ENCODE measurements at places on chromosomes 2 and 18.

- no peak for DNase-seq
Measured at GRCh38 chr2:221492636-221493035, 79.5 kb downstream of the EPHA4 start.

DNA sequence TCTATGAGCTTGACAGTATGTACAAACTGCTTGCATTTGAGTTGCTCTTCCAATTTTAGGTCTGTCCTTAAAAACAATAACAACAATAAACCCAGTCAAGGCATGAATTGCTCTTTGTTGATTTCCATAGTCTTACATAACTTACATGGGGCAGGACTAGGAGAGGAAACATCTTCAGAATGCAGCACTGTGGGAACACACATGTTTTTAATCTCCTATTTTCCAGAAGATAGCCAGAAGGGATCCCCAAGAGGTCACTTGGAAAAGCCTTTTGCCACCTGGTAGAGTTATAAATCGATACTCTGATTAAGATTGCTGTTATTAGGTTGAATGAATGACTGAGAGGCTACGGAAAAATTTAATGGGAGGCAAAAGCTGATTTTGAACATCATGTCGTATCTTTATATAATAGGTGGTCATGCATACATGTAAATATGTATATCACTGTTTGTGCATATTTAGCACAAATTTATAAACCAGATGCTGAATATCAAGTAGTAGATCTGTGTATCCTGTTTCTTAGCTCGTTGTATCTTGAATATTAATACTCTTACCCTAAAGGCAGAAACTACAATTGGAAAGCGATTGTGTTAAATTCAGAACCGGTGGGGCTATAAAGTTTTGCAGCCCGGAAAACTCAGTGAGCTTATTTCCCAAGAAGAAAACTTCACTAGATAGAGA lies 479.4 kb upstream of the TCF4 start:
- no peak for DNase-seq

- no peak for DNase-seq
Measured at GRCh38 chr2:69716555-69717120, 25.3 kb upstream of the ANXA4 start.

DNA sequence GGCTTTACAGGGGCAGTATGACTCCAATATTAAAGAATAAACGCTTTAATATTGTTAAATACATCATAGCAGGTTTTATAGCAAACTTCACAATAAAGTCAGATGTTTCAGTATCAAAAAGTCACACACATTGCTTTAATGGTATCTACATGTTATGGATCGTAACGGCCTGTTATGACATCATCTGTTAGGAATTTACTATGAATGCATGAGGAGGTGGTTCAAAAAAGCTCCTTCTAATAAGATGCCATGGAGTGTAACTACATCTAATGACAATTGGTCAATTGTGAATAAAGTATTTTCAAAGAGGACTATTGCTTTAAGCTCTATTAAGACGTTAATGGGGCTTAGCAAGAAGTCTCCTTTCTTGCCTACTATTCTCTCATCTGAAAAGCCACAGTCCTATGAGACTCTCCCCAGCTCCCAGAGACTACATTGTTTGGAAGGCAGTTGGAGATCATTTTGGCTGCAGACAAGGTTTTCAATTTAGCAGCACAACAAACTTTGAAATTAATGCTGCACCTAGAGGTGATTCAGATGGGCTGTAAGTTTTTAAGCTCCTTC lies 300.7 kb upstream of the MEIS1 start:
- no peak for DNase-seq

DNA sequence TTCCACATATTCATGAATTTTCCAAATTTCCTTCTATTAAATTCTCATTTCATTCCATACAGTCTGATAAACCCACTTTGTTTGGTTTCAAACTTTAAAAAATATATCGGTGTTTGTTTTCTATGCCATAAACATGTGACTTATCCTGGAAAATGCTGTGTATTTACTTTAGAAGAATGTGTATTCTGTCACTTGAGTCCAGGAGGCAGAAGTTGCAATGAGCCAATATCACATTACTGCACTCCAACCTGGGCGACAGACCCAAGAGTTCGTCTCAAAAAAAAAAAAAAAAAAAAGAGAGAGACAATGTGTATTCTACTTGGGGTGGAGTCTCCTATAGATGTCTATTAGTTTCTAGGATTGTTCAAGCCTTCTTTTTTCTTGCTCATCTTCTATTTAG lies 31.8 kb downstream of the MBD5 start:
- DNase-seq = no peak

DNA sequence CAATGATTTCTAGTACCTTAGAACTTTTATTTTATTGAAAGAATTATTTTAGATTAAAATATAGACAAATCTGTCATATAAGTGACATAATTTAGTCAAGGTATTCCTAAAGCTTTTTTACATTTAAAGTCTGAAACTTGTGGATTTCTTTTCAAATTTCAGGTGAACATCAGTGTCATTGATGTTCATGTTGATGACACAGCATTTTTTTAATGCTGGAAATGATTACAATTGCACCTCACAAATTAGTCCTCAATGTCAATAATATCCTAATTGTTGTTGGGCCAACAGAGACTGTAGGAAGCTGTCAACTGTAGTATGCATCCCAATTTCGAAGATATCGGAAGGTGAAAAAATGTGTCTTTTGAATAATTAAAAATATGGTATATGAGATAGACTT lies 214.4 kb upstream of the ARL4C start:
- DNase-seq = no peak

- peak; percentile 6 for DNase-seq
Measured at GRCh38 chr18:69636529-69637301, 236.0 kb downstream of the DOK6 start.

GRCh38 chr2:127721311-127721977 lies 20.1 kb downstream of the SFT2D3 start:
- DNase-seq = peak; percentile 82
